ENCODE measurements at places on chromosomes 6 and 20.

- DNase-seq = no peak
Observed at GRCh38 chr20:46951840-46952497, 57.3 kb downstream of the EYA2 start.

- no peak for DNase-seq
Observed at GRCh38 chr20:8007490-8007889, 12.1 kb downstream of the TMX4 start.

DNA sequence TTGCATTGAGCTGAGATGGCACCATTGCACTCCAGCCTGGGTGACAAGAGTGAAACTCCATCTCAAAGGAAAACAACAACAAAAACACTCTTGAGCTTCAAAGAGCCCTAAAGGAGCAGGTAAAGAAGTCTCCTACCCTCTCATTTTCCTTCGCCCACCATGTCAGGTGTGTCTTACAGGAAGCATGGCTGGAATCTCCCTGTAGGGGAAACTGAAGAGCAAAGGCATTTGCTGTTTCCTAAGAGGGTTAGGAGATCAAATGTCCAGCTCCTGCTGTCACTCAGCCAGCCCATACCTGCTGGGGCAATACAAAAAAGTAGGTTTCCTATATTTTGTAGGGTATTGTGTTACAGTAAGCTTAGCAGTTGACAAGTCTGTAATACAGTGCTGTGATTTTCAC, 43.3 kb downstream of the SPATA2 start:
- no peak for DNase-seq

DNA sequence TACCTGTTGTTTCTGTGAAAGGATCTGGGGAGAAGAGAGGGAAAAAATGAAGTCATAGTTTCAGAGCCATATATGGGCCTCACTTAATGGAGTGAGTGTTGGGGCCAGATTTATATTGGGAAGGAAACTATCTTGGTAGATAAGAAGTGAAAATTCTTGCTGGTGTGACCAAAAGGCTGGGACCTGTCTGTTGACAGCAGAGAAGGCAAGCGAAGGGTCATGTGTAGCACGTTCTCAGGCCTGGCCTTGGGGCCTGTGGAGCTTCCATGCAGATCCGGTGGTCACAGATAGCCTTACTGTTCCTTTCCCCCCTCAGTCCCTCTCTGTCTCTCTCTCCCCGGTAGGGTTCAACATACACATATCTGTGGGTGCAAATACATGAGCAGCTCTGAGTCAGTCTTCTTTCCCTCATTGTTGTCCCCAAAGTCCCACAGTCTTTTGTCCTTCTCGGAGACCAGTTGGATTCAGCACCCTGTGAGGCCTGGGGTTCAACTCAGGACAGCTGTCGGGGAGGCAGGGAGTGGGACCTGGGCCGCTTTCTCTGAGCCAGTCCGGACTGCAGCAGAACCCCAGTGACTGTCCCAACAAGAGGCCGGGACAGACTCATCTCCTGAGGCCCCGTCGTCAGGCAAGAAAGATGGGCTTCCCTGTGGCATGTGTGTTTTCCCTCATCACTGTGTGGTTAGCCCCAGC, 34.6 kb downstream of the PPP1R14C start:
- no peak for DNase-seq

DNA sequence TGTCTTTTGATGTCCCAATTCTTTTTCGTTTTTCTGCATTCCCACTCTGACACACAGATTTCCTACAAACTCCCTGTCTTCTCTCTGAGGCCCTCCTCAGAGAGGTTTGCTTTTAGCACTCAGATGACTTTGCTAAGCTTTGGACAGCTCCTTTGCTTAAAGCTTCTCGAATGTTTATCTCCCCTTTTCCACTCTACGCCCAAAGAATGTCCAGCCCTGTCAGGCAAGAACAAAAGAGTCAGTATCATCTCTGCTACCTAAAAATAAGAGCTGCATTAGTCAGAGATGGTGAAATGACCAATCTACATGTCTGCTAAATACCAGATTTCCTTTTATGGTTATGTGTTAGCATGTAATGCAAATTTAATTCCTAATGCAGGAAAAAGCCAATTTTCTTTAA, 56.8 kb downstream of the PREP start:
- DNase-seq = peak; percentile 84

- no peak for DNase-seq
Observed at GRCh38 chr6:129901910-129902309, 40.8 kb upstream of the TMEM244 start.

- no peak for DNase-seq
Observed at GRCh38 chr20:19275630-19276071, 63.2 kb downstream of the SLC24A3 start.

DNA sequence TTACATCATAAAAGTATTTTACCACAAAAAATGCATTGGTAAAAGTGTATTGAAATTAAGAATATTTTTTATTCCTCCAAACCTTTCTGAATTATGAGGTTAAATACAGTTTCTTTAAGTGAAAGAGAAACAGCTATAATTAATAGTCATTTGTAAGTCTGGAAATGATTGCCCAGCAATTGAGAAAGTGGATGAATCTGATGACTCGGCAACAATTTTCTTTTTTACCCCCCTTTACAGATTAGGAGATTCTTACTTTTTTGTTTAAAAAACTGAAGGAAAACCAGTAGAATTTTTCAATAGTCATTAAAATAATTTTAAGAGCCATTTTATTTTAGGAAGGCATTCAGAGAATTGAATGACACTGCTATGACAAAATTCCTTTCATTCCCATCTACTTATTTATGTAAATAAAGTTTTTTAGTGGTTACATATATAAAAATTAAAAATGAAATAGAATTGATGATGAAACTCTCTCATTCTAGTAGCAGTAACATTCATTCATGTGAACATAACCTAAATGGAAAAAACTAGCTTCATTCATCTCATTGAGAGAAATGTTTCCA, 169.6 kb upstream of the PRND start:
- DNase-seq = no peak

- no peak for DNase-seq
Observed at GRCh38 chr6:148612043-148612442, 134.8 kb upstream of the UST start.

- DNase-seq = peak; percentile 42
Observed at GRCh38 chr6:133093956-133094355, 147.2 kb upstream of the EYA4 start.
